ENCODE measurements at places on chromosomes 6 and 20.

DNA sequence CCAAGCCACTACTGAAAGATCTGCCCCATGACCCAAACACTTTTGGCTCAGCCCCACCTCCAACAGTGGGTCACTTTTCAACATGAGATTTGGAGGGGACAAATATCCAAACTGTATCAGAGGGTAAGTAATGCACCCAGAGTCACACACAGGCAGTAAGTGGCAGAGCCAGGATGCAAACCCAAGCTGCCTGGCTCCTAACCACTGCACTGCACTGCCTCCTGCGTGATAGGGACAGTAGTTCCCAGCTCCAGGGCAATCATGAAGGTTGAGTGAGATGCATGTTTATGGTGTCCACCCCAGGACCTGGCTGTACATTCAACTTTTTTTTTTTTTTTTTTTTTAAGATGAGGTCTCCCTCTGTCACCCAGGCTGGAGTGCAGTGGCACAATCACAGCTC lies 88.2 kb downstream of the TOX2 start:
- no peak for DNase-seq

DNA sequence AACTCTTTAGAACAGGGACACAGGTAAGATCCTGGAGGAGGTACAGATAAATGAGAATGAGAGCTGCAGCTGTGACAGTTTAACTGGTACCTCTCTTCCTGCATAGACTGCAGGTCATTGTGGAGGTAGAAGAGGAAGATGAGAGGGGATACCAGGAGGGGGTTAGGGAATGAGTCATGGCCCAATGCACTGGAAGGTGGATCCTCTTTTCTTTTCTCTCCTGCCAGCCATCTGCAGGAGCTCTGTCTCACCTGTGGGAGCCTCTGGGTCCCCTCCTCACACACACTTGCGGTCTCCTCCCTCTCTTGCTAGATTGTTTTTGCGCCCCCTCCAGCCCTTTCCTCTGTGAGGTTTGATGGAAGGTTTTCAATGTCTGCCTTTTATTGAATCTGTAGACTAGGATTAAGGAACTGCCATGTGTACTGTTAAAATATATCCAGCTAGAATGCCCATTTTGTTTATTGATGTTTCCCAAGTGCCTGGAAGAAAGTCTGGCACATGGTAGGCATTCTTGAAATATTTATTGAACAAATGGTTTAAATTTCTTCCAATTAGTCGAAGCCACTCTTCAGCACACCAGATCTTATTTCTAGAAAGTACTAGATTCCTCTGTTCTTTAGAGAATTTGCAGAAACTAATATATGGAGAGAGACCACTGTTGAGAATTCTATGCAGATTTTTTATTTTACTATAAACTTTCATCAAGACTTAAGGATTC lies 13.0 kb downstream of the C6orf163 start:
- DNase-seq = no peak

DNA sequence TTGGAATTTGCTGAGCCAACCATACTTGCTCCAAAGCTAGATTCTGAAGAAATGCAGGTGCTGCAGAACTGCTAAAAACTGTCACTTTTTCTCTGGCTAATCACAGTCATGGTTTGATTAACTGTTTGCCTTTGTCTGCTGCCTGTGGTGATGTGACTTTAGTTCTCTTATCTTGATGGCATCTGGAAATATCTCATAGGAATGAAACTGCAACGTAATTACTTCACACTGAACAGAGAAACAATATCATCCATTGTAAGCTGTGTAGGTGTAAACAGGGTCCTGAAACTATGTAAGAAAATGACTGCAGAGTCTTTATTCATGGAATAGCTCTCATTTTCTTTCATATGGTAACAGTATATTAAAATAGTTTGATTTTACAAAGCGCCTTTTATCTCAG lies 721.9 kb upstream of the HS3ST5 start:
- DNase-seq = no peak

DNA sequence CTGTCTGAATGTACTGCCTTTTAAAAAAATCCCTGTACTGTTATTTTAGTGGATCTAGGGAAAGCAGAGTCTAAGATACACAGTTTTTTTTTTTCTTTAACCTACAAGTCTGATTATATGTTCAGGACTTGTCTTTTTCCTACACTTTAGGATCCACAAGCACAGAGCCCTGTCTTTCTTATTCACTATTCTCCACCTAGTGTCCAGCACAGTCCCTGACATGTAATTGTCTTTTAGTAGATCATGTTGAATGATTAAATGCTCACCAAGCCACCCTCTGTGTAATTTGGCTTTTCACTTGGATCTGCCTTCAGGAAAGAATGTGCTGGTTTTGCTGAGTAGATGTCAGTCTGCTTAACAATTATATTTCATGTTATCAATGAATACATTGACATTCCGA lies 35.8 kb upstream of the YWHAB start:
- DNase-seq = no peak

DNA sequence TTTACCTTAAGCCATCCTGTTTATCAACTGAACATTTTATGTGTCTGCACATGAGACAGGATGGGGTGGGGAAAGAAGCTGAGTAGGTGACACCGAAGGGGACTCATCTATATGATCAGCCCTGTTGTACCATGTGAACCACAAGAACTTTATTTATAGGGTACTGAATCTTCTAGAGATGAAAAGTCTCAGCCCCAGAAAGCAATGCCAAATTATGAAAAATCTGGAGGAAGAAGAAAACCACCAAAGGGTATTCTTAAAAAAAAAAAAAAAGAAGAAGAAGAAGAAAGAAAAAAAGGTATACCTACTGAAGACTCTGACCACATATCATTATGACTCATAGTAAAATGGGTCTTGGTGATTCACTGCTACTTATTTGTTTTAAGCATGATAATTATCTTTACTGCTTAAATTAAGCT lies 39.8 kb upstream of the HBS1L start:
- DNase-seq = no peak

DNA sequence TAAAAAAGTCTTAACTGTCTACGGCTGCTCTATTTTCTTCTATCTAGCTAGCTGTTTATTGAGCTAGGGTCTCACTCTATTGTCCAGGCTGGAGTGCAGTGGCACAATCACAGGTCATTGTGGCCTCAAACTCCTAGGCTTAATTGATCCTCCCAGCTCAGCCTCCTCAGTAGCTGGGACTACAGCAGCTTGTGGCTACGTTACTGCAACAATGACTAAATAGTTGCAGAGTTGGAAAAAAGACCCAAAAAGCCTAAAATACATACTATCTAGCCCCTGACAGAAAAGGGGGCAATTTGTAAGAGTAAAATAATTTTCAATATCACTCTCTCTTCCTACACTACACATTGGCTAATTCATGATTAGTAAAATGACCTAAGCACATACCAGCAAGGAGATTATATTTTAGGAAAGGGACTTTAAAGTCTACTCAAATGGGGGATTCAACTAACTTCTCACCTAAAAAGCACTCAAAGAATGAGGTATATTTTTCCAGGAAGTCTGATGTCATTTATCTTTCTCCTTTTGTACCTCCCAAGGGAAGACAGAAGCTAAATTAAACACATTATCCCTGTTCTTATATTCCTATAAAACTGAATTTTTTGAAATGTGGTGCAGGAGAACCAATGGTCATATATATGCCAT lies 82.8 kb downstream of the ZMYND8 start:
- no peak for DNase-seq

All from hippocampal formation (tissue), 2 donors.